ENCODE measurements at places on chromosomes 5 and 9.
A peak's percentile ranks its signal among the peaks of the same experiment; 100 is the strongest.

DNA sequence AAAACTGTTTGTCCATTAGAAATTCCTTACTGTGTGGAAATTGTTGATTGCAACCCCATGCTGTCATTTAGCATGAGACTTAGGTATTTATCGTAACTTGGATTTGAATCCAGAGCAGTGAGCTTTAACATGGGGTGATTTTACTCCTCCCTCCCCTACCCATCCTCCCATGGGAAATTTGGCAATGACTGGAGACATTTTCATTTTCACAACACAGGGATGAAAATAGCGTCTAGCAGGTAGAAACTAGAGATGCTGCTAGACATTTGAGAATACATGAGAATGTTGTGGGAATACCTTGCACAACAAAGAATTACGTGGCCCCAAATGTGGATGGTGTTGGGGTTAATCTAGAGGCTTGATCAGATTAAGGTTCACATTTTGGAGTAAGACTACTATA is 191.3 kb upstream of the MPDZ start:
- DNase-seq: no peak

DNA sequence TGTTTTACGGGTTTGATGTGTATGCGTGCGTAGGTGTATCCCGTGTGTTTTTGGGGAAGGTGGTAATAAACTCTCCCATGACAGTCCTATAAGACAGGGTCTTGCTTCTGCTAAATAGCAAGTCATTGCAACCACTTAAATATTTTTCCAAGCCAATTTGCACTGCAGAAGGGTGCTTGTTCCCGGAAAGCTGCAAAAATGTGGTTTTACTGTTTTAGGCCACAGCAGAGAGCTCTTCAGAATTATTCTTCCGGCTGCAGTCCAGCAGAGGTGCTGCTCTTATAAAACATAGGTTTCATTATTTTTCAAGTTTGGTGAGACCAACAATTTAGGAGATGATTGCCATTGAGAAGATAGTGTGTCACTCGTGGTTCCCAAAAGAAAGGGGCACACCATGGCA is 192.8 kb downstream of the NTRK2 start:
- no peak for DNase-seq

DNA sequence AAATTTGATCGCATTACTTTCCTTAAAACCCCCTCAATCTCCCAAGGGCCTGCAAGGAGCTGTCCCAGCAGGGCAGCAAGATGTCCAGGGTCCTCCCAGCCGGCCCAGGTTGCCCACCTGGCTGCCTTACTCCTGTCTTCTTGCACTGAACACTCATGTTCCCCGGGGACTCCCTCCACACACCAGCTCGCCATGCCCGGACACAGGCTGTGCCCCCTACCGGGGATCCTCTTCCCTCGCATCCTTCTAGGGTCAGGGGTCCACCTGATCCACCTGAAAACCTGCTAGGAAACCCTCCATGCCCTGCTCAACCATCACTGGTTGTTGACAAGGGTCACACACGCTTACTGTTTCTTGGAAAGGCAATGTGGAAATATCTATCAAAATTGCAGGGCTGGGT is 172.0 kb upstream of the MSX2 start:
- no peak for DNase-seq

DNA sequence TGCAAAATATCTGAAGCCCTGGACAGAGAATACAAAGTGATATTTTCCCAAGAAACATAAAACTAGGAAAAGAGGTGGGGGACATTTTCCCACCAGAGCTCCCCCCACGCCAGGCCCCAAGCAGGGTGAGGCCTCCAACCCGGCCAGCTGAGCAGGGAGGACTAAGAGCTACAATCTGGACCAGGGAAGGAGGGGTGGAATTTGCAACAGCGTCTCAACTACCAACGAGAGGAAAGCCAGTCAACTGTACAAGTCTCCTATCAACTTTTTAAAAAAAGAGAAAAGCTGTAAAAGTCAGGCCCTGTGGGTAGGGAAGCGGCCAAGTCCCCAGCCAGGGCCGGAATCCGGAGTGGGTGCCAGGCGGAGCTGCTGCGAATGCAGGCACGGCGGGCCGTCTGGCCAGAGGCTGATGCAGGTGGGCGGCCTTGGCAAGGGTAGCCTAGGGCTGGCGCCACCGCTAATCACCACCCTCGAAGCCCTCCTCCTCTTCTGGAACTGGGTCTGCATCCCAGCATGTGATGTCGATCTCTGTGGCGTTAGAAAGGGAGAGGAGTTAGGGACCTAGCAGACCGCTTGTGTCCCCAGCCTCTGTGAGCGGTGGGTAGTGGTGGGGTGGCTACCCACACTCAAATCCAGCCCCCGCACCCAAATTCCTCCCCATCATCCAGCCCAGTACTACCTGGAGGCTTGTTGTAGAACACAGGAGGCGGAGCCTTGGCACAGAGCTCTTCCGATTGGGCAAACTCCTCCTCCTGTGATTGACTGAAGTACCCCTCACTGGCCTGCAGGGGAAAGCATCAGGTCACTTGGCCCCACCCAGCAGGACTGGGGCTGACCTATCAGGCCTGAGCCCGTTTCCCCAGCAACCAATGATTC is 10.6 kb downstream of the PRR7 start:
- DNase-seq: peak; percentile 66

DNA sequence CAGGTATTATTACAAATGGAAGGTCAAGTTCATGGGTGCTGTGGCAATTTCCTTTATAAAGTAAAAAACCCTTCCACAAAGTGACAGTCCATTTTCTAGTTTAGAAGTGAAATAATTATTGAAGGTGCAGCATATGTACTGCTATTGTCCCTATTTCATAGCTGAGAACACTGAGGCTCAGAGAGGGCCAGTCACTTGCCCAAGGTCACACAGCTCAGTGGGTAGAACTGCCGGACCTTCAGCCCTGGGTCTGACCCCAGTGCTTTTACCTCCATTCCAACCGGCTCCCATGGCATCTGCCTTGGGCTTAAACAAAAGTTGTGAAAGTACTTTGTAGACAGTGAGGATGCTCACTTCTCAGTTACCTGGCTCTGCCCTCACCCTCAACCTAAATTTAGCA is 150.6 kb upstream of the SMIM23 start:
- no peak for DNase-seq

DNA sequence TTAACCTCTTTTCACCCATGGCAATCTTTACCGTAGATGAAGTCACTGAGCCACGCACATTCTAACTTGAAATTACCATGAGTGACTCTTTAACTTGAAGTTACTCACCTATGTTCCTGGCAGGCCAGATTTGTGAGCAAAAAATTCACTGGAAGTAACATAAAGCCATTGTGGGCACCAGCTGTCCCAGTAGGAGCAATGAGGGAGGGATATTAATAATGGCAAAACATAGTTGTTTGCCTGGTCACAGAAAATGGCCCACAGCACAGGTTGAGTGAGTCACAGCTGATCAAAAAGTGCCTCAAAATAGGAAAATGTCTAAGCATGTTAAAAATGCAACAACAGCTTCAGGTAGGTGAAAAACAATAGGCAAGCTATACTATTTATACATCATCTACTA is 146.6 kb downstream of the EFNA5 start:
- DNase-seq: no peak

DNA sequence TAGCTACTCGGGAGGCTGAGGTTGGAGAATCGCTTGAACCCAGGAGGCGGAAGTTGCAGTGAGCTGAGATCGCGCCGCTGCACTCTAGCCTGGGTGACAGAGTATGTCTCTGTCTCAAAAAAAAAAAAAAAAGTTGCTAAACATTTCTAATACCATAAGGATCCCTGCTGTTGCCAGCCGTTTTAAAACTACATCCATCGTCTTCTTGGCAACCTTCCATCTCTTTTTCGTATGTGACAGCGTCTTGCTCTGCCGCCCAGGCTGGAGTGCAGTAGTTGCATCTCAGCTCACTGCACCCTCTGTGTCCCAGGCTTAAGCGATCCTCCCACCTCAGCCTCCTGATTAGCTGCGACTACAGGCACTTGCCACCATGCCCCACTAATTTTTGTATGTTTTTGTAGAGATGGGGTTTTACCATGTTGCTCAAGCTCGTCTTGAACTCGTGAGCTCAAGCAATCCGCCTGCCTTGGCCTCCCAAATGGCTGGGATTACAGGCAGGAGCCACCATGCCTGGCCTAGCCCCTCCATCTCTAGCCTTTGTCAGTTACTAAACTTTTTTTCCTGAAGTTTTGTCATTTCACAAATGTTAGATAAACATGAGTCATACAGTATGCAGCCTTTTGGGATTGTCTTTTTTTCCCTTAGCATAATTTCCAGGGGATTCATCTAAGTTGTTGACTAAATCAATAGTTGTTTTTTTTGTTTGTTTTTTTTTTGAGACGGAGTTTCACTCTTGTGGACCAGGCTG is 13.5 kb downstream of the NSD1 start:
- no peak for DNase-seq

DNA sequence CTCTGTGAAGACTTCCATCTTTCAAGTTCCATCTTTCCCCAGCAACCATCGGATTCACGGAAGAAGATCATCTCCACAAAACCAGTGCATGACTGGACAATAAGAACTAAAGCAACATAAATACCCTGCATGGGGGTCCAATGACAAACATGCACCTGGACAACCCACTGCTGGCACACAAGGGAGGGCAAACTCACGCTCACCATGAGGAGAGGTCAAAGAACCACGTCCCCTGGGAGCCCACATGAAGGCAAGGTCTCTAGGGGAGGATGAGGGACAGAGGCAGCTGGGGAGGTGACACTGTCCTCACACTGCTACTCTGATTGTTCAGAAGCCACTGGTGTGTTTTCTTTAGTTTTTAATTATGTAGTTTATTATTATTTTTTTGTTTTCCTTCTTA is 190.8 kb downstream of the MED10 start:
- no peak for DNase-seq

DNA sequence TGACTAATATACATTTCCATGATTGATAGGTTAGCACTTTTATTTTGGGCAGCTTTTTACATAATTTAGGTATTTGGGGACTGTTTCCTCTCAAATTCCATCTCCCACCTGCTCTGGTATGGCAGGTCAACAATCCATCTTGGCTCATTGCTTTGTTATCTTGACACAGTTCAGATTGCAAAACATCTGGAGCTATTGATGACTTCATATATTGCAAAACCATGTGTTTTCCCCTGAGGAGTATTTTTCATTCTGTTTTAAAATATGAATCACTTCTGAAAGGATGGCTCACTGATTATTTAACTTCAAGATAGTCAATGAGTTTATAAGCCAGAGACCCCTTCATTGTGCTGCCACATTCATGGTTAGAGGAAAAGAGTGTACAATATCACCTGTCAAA is 1206.0 kb upstream of the C9orf72 start:
- DNase-seq: no peak

GRCh38 chr5:116436674-116437350 is 137.8 kb downstream of the SEMA6A start:
- no peak for DNase-seq

DNA sequence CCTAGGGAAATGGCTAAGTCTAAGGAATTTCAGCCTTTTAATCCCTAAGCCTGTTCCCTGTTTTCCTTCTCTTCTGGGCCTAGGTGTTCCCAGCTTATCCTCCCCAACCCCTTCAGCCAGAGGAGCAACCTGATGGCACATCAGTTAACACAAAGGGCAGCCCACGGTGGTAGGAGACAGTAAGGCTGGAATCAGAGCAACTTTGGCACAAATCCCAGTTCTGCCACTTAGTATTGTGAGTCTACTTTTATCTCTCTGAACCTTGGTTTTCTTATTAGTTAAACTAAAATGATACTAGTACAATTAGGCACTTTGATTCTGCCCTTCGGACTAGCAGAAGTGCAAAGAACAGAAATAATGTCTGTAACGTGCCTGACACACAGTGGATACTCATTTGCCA is 246.8 kb downstream of the SAXO1 start:
- no peak for DNase-seq

DNA sequence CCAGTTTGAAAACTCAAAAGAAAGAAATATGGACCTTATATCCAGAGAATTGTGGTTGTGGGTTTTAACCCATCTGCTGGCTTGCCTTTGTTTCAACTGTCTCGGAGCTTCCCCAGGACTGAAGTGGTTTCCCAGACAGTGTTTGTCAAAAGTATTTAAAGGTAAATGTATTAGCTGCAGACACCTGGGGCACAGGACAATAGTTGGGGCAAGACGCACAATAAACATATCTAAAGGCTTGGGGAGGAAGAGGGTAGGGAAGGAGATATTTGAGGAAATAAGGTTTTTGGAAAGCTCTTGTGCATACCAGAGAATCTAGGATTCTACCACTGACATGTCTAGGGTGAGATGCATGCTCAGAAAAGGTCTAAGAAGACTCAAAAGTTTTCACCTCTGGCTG is 99.0 kb downstream of the ADAMTS2 start:
- no peak for DNase-seq

DNA sequence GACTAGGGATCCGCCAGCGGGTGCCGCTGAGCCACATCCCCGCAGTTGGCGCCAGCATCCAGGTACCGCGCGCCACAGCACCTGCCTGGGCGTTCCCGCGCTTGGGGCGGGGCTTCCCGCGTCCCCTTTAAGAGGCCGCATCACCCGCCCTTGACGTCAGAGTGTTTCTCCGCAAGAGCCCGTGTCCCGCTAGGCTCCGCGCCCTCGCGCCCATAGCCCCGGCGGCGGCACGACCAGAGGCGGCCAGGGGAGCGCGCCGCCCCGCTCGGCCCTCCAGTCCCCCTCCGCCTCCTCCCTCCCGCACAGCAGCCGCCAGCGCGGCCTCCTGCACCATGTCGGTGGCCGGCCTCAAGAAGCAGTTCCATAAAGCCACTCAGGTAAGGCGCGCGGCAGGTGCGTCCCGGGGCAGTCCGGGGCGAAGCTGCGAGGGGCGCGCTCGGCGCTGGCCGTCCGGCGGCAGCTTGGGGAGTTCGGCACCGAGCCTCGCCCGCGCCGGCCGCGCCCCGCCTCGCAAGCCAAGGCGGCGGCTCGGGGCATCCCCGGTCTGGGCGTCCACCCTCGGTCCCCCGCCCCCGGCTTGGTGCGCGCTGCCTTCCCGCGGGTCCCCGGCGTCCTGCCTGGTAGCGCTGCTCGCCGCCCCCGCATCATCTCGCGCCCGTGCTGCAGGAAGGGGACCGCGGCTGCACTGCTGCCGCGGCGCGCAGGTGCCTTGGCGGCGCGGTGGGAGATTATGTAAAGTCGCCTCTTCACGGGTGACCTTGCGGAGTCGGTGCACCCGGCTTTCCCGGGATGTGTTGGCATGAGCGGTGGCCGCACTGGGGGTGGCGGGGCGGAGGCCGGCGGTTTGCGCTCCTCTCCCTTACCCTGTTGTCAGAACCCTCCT is at the start of gene SH3GL2:
TSS of gene SH3GL2 (plus strand) at position 156 of the 883 bp plus-strand sequence.
- DNase-seq: peak; percentile 1

DNA sequence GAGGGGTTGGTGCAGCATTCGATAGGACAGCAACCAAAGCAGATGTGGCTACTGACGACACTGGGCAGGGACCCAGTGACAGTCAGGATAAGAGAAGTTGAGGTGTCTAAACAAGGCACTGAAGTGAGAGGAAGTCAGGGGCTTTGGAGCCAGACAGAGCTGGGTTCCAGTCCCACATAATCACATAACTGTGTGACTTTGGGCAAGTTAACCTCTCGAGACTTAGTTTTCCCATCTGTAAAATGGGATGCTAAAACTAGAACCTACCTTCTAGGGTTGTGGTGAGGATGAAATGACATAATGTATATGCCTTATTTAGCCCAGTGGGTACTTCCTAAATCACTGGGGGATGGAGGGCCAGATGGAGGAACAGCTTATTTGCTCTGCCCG is 3.1 kb downstream of the ANGPTL2 start:
- no peak for DNase-seq

- no peak for DNase-seq
These were observed 35.7 kb upstream of the SLC36A2 start for GRCh38 chr5:151383011-151383410.

Measured in stimulated activated naive B cell treated with anti-CD40 and anti-IgM and Interleukin-4, amounts not matched to agents 10 μg/mL and 1 μg/mL and 100 μg/mL, for 72 hours (primary cell).